Right cardiac atrium (tissue), 5 donors: ENCODE measurements at places on chromosomes 5 and 9. TPM values are rescaled to one million over a fixed set of nuclear protein-coding genes. Genes with fewer than 3 reads are reported as not detected.

The ETF1 gene
- polyA plus RNA-seq = 35.2 TPM

The GRIA1 gene
- 0.20 TPM for polyA plus RNA-seq

The ZNF300 gene
- 1.6 TPM for polyA plus RNA-seq

The IGFBPL1 gene
- polyA plus RNA-seq = 0.25 TPM

The MLANA gene
- polyA plus RNA-seq = not detected

The CNTLN gene
- 2.0 TPM for polyA plus RNA-seq

The ANKRD31 gene
- polyA plus RNA-seq = 0.05 TPM

The ZFYVE16 gene
- 20.1 TPM for polyA plus RNA-seq

The ANKRD18A gene
- polyA plus RNA-seq = 3.1 TPM

The NTMT1 gene
- 78.1 TPM for polyA plus RNA-seq

The RPS23 gene
- 1,902 TPM for polyA plus RNA-seq

The SHOC1 gene
- not detected for polyA plus RNA-seq

The RICTOR gene
- 6.6 TPM for polyA plus RNA-seq
